ENCODE measurements at places on chromosomes 6 and 20.

DNA sequence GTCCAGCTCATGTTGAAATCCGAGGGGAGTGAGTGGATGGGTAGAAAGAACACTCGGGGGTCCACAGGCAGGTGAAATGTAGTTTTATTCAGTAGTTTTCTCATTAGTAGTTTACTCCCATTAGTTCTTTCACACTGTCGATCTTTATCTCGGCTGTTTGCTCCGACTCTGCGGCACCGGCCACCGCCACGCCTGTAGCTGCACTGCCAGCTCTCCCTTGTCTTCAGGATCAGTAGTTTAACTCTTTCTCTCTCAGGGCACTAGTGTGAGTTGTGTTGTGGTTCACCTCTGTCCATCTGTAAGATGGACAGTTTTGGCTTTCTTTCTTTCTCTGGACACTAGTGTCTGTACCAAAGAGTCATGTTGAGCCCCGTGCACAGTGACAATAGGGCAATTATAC lies 195.7 kb downstream of the LMBRD1 start:
- no peak for DNase-seq

DNA sequence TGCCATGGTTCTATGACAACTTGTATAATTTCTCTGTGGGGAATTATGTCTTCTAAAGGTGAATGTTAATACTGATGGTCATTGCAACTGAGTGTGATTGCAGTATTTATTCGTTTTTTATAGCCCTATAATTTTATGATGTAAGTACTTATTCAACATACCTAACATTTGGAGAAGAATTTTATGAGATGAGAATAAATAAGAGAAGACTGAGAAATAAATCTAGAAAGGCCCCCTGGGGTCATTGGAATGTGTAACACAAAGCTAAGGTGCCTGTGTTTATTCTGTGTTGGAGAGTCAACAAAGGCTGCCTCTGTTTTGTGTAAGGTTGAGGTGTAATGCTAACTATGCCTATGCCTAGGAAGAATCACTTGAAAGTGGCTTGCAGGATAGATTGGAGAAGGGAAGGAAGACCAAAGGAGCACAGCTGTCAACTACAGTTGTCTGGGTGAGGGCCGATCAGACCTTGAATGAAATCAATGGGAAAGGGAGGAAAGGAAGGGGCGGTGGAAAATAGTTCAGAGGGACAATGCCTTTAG lies 1076.7 kb downstream of the KIF16B start:
- no peak for DNase-seq

GRCh38 chr6:162631546-162631945 lies 96.0 kb downstream of the PRKN start:
- DNase-seq: no peak

DNA sequence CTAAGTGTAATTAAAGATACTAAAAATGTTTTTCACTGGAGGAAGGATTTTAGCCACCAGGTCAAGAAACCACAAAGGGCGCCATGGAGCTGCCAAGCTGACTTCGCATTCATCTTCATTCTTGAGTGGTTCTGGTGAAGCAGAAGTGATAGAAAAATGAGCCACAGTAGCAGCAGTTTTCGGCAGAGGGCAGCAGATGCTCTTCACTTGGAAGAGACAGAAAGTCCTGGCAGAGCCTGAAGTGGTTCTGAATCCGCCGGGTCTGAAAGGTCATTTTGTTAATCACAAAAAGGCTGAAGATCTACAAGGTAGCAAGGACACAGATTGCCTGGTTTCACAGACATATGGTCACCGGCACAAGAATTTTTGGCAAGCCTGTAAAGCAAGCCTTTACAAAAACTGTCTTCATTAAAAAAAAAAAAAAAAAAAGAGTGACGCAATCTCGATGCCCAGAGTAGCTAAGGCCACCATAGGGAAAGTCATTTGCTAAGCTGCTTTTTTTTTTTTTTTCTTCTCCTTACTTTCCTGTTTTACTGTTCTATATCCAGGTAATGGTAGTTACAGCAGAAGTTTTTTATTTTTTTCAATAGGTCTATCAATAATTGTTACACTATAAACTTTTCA lies 345.1 kb upstream of the AGPAT4 start:
- DNase-seq: peak; percentile 26

DNA sequence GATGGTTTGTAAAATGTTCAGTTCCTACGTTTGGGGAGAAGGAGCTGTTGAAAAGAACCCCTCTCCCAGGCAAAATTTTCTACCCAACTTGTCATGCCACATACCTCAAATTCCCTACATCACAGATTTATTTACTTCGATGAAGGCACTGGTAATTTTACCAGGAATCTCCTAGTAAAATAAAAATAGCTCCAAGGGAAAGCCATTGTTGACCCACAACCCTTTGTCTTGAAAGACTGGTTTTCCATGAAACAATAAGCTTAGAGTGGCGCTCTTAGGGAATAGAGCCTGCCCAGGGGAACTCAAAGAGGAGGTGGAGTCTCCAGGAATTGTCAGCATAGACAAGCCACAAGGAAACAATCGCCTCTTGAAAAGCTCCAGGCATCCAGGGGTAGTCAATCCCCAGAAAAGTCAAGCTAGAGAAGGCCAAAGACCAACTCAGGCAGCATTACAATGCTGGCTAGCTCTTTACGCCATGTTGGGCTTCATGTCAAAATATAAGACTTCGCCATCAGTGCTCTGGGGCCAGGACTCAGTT lies 99.2 kb upstream of the RREB1 start:
- no peak for DNase-seq

DNA sequence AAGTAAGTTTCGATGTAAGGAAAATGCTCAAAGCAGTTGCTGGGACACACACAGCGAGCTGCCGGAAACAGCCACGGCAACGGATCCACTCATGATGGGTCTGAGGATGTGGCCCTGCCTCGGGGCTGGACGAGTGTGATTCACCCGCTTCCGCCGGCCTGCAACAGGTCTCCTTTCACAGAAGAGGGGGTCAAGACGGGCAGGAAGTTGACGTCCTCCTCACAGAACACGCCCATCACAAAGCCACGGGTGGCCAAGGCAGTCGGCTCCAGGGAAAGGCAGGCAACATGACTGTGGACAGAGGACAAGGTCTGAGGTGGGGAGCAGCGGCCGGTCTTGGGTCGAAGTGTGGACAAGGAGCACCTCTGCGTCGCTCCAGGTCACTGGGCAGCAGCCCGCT lies 29.9 kb upstream of the SMOC2 start:
- no peak for DNase-seq

DNA sequence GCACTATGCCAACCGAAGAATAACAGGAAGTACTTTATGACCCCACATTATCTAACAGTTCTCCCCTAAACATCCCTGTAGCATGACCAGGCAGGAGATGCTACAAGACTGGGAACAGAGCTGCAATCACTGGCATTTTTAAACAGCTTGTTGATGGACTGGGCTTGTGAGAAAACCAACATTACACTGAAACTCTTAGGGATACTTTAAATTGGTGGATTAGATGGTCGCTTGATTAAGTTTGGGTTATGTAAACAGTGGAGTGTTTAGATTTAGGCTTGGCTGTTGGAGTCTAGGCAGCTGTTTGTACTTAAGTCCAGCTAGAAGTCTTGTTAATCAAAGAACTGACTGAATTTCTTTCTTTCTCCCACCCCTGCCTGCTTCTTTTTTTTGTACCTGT lies 234.1 kb upstream of the BMP2 start:
- DNase-seq: no peak

DNA sequence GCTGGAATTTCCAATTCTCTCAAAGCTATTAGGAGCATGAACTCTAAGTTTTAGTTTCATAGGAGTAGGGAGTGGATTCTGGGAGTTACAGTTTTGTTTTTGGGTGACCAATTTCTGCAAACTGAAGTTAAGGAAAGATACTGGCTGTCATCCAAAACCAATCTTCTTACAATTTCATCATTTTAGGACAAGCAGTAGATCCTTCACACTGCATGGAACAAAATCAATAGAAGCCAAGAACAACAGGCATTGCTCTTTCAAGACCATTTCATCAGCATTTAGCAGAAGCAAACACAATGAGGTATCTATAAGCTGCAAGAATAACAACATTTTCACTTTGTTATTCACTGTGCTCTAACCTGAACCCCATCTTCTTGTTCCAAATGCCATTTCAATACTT lies 173.0 kb downstream of the GMDS start:
- DNase-seq: no peak

DNA sequence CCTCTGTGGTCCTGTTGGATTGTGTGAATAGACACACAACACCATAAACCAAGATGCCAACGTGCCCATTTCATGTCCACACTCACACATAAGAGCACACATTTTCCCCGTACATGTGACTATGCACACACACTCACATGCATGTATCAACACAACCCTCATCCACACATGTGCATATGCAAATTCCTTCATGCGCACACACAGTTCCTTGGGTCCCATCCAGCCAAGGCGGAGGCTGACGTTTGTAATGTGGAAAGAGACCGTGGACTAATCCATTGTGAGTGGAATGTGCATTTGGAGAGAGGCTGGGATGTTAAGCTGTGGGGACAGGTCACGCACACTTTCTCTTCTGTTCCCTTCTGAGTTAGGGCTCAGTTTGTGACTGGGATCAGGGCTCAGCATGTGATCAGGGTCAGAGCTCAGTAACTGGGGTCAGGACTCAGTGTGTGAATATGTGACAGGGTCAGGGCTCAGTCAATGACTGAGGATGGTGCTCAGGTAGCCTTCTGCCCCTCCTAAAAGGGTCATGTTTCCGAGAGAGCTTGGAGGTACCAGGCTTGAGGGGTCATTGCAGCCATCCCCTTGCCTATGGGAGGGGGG lies 628 bp upstream of the BPIFB2 start:
- DNase-seq: no peak

DNA sequence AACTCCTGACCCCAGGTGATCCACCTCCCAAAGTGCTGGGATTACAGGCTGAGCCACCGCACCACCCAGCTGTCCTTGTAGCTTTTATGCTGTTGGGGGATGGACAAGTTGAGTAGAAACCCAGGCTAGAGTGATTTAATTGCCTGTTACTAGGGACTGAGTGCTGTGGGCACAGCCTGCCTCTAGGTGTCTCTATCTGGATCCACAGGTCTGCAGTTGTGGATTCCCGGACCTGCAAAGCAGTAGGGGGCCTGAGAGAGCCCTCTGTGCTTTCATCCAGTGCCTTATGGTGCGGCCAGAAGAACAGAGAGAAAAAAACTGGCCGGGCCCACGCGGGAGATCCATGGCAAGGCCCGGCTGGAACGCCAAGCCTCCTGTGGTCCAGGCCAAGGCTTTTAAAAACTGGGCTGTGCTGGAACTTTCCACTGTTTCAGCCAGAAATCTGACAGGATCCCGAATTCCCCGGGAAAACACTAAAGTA lies 5.2 kb downstream of the SIRPA start:
- DNase-seq: peak; percentile 84

- no peak for DNase-seq
Measured at GRCh38 chr20:37856932-37857660, 45.8 kb upstream of the VSTM2L start.

DNA sequence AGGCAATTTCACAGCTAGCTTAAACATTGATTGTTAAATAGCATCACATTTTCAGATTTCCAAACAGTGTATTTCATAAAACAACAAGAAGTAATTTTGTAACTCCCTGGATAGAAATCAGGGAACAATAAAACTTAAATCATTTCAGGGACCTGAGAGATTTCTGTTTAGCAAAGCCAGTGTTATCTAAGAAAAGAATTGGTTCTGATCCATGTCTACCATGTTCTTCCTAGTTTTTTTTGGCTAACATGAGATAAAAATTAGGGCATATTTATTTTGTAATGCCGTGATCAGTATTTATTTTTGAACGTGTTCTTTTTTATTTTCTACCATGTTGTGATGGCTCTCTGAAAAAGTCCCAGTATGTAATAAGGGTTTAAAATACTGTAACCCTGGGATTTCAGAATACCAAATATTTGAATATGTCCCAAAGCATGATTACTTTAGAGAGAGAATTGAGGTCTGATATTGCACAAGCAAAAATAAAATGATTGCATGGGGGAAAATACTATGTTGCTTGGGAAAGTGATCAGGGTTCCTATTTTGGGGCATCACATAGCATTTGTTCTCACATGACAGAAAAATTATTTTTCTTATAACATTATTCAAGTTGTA lies 188.7 kb upstream of the CEP162 start:
- DNase-seq: no peak
